CD8-positive, alpha-beta T cell (primary cell): ENCODE measurements at places on chromosomes 4 and X.
A peak's percentile ranks its signal among the peaks of the same experiment; 100 is the strongest.

DNA sequence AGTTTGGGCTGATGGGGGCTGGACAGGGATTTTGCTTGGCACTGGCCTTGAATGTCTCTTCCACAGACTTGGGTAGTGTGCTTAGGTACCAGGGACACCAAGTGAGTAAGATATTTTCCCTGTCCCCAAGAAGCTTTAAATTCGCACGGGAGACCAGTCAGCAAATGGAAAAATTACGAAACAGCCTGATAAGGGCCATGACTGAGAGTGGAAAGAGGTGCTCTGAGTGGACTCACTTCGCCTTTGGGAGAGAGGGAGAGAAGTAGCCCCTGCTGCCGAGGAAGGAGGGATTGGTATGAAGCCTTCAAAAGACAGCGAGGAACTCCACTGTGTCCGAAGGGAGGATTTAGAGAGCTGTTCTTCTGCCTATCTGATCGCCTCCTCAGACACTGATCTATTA lies 2.6 kb downstream of the LSM6 start:
- no peak for DNase-seq

GRCh38 chr4:3666263-3666662 lies 99.9 kb upstream of the ADRA2C start:
- DNase-seq = no peak

GRCh38 chr4:51942108-51942832 lies 77.9 kb downstream of the LRRC66 start:
- no peak for DNase-seq

GRCh38 chr4:1593458-1593857 lies 90.7 kb downstream of the FAM53A start:
- no peak for DNase-seq

GRCh38 chrX:40167233-40167849 lies 69.6 kb upstream of the BCOR start:
- DNase-seq = no peak

GRCh38 chr4:150962245-150962644 lies 52.8 kb downstream of the LRBA start:
- no peak for DNase-seq

DNA sequence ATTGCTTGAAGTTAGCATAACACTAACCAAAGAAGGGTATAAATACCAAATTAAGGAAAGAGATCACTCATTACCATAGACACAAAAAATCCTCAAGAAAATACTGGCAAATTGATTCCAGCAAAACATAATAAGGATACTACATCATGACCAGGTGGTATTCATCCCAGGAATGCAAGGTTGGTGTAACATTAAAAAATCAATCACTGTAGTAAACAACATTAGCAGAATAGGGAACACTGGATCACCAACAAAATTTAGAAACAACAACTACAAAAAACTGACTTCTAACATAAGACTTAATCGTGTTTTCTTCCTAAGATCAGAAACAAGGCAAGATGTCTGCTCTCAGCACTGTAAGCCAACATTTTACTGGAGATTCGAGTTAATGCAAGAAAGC lies 14.1 kb downstream of the GAK start:
- DNase-seq = no peak

GRCh38 chr4:33255094-33255493 lies 2534.9 kb downstream of the PCDH7 start:
- DNase-seq = no peak

DNA sequence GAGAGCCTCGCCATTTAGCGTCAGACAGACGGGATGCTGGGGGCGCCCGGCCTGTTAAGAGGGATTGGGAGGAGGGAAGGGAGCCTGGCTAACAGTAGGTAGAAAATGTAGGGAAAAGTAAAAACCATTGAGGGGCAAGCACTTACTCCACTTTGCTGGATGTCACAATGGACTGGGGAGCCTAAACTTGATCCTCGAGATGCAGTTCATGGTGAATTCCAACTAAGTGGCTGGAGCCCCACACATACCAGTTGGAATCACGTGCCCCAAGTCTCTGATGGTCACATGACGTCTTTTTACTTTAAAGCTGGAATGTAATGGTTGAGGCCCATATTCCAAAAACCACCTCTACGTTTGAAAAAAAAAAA lies 1.5 kb downstream of the PLS3 start:
- no peak for DNase-seq

DNA sequence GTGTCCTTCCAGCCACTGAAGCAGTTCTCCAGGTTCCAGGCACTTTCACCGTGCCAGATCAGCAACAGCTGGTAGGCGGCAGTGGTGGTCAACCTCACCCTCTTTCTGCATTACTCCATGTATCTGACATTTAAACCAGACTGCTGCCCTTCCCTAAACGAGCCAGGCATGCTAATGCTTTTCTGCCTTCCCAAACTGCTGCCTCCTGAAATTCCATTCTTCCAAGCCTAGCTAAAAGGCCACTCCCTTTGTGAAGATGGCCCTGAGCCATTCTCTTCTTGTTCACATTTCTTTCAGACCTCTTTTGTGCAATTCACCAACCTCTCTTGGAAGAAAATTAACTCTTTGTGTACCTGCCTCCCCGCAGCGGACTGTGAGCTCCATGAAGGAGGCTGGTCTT lies 73.7 kb downstream of the CHST7 start:
- no peak for DNase-seq

- no peak for DNase-seq
Measured at GRCh38 chr4:39514888-39515401, 12.3 kb downstream of the UGDH start.

DNA sequence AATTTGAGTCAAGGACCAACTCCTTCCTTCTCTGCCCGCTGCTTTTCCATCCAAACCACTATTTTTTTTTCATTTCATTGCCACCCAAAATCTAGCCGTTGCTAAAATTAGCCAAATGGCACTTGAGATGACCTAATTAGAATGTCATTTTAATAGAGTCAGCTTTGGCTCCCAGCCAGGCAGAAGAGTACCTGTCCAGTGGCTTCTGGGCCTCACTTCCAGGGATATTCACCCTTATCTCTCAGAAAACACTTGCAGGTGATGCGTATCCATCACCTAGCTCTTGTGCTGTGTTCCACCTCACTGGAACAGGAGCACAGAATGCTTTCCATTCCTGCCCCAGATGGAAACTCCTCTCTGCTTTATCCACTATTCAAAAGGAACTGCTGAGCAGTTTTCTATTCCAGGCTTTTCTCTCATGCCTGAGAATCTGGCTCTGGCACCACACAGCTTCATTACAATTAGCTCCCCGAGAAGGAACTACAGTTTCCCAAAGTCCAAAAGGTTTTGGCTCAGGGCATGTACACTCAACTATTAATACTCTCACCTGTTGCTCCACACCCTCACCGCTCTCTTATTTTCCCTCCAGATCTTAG lies 18.5 kb downstream of the MAGEA9B start:
- DNase-seq = no peak

DNA sequence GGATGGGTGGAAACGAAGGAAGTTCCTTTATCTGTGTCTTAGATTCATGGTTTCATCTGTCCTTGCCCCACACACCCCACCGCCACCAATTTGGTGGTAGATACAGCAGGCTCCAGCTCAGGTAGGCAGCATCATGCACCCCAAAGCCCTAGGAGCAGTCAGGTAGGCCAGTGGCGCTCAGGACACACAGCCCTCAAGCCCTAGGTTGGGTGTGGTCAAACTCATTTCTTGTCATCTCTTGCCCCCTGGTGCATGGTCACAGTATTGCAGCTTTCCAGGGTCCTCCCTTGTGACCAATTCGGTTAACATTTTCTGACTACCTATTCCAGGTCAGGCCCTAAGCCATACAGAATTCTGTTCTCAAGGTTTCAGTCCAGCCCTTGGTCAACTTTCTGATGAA lies 14.5 kb upstream of the PRRG3 start:
- DNase-seq = peak; percentile 53

- DNase-seq = no peak
Measured at GRCh38 chrX:66328950-66329596, 165.0 kb downstream of the HEPH start.

GRCh38 chr4:16169490-16169889 lies 56.8 kb downstream of the TAPT1 start:
- DNase-seq = no peak

DNA sequence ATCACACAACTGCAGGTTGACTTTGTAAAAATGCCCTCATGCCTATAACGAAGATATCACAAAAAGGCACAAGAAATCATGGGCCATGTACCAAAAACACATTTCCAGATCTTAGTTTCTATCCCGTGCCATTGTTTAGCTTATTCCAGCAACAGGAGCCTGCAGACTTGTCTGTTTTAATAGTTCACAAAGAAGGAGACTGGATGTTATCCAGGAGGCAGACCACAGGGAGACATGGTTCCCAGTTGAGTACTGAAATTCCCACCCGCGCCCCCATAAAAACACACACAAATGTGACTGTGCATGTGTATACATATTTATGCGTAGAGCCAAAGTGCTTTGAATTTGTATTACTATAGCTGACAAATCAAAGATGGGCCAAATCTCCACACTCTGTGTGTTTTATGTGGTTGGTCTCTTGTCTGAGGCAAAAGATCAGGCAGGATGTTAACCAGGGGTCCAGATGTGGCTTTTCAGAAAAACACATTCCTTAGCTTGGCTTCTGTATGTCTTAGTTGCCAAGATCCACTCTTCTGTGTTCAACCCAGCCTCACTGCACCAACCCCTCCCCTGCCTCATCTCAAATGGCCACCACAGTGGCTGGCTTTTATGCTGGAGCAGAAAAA lies 469.2 kb upstream of the DIPK2B start:
- DNase-seq = no peak

GRCh38 chr4:139476363-139476762 lies 22.4 kb downstream of the RAB33B start:
- DNase-seq = no peak

DNA sequence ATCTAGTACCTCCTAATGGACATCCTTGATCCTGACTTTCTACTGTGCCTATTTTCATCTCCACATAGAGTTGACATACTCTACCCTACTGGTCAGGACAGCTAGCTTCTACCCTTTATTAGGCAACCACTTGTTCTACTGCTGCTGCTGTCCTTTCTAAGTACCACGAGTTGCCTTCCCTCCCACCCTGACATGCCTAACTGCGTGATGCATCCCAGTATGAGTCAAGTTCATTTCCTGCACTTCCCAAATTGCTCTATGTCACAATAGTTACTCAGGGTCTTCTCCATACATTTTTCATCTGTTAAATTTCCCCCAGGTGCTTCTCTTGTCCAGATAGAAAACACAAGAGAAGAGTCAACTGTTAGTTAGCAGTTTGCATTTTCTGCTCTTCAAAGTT lies 133.4 kb downstream of the TBC1D19 start:
- DNase-seq = no peak

DNA sequence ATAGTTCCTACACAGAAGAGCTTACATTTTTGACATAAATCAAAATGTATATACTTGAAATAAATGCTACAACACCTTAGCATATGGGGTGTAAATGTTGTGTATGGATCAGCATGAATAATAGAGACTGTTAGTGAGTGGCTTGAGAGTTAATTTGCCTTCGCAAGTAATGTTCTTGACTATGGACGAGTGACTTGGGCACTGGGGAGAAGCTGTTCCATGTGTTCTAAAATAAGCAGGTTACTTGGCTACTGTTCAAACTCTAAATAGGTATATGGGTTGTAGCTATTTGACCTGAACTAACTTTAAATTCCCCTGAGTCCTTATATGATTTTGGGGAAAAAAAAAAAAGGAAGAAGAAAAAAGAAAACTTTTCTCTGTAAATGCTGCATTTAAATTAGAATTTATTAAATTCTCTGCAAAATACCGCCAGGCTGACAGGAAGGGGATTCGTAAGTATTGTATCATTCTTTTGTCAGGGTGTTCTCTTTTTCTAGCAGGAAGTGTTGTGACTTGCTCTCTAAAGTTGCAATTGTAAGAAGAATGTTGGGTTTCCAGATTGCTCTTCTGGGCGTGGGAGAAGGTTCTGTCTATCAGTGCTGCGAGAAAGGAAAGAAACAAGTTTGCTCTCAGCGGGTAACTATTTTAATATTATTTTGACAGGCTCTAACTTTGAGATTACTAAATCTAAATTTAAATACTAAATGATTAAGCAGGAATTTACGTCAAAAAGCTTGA lies 32.2 kb downstream of the PLS3 start:
- DNase-seq = no peak

DNA sequence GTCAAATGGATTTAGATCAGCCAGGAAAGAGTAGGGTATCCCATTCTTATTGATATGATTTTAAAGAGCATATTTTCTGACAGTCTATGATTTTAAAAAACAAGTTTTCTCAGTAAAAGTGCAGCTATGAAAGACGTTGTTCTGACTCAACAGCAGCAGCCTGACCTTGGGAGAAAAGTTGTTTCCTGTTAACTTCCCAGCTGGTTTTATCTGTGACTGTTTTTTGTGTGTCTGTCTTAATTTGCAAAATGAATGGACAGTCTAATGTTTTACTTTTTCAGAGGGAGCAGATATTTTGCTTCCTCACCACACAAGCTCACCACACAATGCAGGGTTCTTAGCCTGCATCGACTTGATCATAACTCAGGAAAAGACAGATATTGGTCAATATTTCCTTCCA lies 764 bp upstream of the MTHFD2L start:
- no peak for DNase-seq

DNA sequence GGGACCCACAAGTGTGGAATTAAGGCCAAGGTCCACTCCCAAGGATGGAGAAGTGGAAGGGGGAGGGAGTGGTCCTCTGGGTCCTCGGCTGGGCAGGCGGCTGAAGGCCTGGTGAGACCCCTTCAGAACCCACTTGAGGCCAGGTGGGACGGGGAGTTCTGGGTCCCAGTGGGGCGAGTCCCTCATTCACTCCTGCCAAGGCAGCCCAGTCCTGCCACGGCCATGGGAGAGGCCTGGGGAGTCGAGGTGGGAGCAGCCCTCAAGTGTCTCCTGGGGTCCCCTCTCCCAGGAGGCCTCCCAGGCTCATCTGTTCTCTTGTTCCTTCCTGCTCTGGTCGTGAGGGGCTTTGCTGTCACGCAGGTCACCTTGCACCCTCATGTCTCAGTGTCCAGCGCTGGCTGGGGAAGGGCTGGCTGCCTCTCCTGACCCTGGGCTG lies 6.1 kb upstream of the SH3BP2 start:
- no peak for DNase-seq

GRCh38 chr4:184413261-184414046 lies 60.9 kb downstream of the IRF2 start:
- DNase-seq = no peak

DNA sequence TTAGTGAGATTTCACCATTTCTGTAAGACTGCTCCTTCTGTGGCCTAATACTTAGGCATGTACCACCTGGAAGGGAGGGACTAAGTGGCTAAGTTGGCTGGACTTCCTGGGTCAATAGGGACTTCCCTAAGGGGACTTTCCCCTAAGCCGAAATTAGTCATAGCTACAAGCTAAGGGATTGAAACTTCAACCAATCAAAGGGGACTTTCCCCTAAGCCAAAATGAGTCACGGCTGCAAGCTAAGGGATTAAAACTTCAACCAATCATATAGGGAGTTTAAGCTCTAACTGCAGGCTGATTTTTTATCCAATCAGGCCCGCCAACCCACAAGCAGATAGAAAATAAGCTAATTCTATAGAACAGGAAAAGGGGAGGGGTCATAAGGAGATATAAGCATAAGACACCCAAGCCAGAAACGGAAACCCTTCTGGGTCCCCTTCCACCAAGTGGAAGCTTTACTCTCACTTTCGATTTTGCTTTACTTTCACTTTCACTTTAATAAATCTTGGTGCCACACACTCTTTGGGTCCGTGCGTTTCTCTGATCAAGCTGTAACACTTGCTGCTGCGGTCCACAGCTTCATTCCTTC lies 382.8 kb downstream of the KLHL4 start:
- DNase-seq = no peak
